Activated B cell treated with CpG ODN at 0.5 μM for 24 hours (primary cell): ENCODE measurements at places on chromosomes 13 and 19. TPM values are rescaled to one million over a fixed set of nuclear protein-coding genes. Genes with fewer than 3 reads are reported as not detected.

GRCh38 chr19:13803038-13803437, 7.8 kb downstream of the ZSWIM4 start:
- H3K36me3 ChIP-seq, result peaks cover 7% of the 10 kb centered on the region
- no peaks in the 10 kb centered on the region for H3K4me1 ChIP-seq
- no peak overlapping the region for H3K27ac ChIP-seq
- H3K4me3 ChIP-seq, result no peak overlapping the region

DNA sequence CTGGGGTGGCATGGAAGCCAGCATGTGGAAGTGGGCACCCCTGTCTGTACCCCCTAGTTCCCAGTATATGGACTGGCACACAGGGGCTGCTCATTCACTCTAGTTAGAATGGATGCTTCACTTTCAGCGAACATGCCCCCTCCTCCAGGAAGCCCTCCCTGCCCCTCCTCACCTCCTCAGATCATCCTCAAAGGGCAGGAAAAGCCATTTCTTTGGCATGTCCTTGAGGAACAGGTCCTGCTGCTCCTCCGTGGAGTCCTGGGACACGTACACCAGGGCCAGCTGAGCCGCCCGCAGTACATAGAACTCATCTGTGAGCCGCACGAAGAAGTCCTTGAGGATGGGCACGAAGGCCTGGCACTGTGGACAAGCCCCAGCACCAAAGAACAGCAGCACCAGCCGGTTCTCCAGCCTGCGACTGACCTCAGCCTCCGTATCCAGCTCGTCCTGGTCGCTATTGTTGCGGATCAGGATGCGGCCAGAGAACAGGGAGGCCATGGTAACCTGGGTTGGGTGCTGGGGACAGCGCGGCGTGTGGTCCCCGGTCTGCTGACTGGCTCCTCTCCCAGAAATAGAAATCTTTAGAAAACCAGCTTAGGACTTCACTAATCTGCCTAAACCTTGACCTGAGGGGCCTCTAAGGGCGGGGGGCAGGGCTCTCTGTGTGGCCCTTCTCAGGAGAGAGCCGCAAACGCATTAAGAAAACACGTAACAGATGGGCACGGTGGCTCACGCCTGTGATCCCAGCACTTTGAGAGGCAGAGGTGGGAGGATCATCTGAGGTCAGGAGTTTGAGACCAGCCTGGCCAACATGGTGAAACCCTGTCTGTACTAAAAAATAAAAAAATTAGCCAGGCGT, at the start of gene NXNL1:
NXNL1 (minus strand) TSS at position 555 of the 859 bp plus-strand sequence; CDS start at position 498, 57 bp downstream.
- peaks cover 16% of the 10 kb centered on the region for H3K27me3 ChIP-seq
- H3K36me3 ChIP-seq, result no peaks in the 10 kb centered on the region
- no peak within 1 kb of the TSS for H3K4me3 ChIP-seq
- no peak within 1 kb of the TSS for H3K27ac ChIP-seq
- H3K4me1 ChIP-seq, result no peaks in the 10 kb centered on the region

DNA sequence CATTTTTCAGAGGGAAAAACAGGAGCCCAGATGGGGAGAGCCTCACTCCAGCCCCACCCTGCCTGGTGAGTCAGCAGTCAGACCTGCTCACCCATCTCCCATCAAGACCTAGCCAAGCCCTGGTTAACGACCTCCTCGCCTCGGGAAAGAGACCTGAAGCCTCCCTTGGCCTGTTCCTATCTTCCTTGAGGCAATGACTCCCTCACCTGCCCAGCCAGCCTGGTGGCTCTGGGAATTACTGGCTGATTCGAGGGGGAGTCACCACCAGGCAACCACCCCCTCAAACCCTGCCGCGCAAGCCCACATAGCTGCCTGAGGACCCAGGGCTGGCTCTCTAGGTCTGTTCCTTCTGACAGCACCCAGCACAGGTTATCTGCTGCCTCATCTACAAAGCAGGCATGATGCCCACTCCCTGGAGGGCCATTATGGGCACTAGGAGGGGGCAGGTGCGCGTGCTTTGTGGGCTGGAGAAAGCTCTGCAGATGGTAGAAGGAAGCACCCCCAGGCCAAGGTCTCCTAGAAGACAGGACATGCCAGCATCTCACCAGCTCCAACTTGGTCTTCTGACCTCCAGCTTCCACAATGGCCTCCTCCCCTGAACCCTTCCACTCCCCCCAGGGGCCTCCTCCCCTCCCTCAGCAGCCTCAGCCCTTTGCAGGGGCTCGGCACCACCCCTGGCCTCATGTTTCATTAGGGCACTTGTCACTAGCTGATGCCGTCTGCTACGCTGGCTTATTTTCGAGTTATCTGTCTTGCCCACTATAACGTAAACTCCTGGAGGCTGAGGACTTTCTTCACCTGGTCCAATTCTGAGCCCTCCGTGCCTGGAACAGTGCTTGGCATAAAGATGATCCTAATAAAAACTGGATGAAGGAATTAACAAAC, 10.4 kb downstream of the DEDD2 start:
- no peak for DNase-seq
- no peak overlapping the region for H3K4me3 ChIP-seq
- no peaks in the 10 kb centered on the region for H3K27me3 ChIP-seq
- peaks cover 47% of the 10 kb centered on the region for H3K4me1 ChIP-seq
- peak overlapping the region; percentile 35 for H3K27ac ChIP-seq

- H3K4me3 ChIP-seq, result no peak overlapping the region
- H3K36me3 ChIP-seq, result no peaks in the 10 kb centered on the region
- DNase-seq, result no peak
- H3K27me3 ChIP-seq, result peaks cover 4% of the 10 kb centered on the region
Observed at GRCh38 chr13:24865163-24865953, 101.4 kb downstream of the RNF17 start.

- H3K27me3 ChIP-seq, result no peaks in the 10 kb centered on the region
- H3K4me3 ChIP-seq, result no peak overlapping the region
- H3K36me3 ChIP-seq, result no peaks in the 10 kb centered on the region
- no peak overlapping the region for H3K27ac ChIP-seq
- no peaks in the 10 kb centered on the region for H3K4me1 ChIP-seq
Observed at GRCh38 chr13:84925443-84925842, 873.8 kb downstream of the SLITRK6 start.

GRCh38 chr13:64446372-64446771, 2783.8 kb downstream of the PCDH9 start:
- H3K4me1 ChIP-seq, result no peaks in the 10 kb centered on the region
- H3K27me3 ChIP-seq, result no peaks in the 10 kb centered on the region
- DNase-seq, result no peak
- H3K36me3 ChIP-seq, result no peaks in the 10 kb centered on the region

DNA sequence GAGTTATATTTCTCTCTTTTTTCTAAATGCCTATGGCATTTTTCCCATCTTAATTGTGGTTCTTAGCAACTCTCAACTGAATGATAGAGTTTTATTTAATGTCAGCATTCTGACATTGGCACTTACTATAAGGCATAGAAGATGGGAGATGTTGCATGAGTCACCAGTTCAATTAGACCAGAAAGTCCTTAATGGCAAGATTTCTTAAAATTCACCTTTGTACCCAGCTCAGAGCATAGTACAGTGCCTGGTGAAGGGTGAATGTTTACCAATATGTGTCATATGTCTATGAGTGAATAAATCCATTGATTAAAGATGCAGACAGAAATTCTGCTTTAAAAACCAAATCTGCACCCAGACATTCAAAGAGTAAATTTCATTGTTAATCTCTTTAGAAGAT, 526.9 kb downstream of the EFNB2 start:
- no peaks in the 10 kb centered on the region for H3K36me3 ChIP-seq
- no peak overlapping the region for H3K27ac ChIP-seq
- H3K4me1 ChIP-seq, result no peaks in the 10 kb centered on the region
- no peak for DNase-seq

- H3K27me3 ChIP-seq, result no peaks in the 10 kb centered on the region
- H3K4me1 ChIP-seq, result peaks cover 5% of the 10 kb centered on the region
- H3K4me3 ChIP-seq, result no peak overlapping the region
Observed at GRCh38 chr19:34336781-34337271, 28.2 kb upstream of the GPI start.

The ZIC5 gene
- not detected in 2 replicates for total RNA-seq

The KLK3 gene
- total RNA-seq, result not detected in 2 replicates

The EPN1 gene
- total RNA-seq, result 56.6 and 65.2 TPM in 2 replicates

The POU2F2 gene
- total RNA-seq, result 508 and 577 TPM in 2 replicates
